ENCODE measurements at places on chromosomes 3 and 15. TPM values are rescaled to one million over a fixed set of nuclear protein-coding genes. Genes with fewer than 3 reads are reported as not detected.

The SERINC4 gene
- polyA plus RNA-seq: 0.05 TPM

The ALPK3 gene
- polyA plus RNA-seq: 0.16 TPM

The RPL29 gene
- 3,642 TPM for polyA plus RNA-seq

The DZIP3 gene
- polyA plus RNA-seq: 9.2 TPM

The SPINT1 gene
- 0.58 TPM for polyA plus RNA-seq

The RARRES1 gene
- polyA plus RNA-seq: 0.11 TPM

The CGNL1 gene
- polyA plus RNA-seq: 0.23 TPM

The PP2D1 gene
- not detected for polyA plus RNA-seq

The IGDCC3 gene
- 0.43 TPM for polyA plus RNA-seq

The PRSS50 gene
- not detected for polyA plus RNA-seq

The CYP8B1 gene
- not detected for polyA plus RNA-seq

The ASTE1 gene
- polyA plus RNA-seq: 4.4 TPM

The SLC9C1 gene
- not detected for polyA plus RNA-seq

The FBXL22 gene
- 0.10 TPM for polyA plus RNA-seq

The TGFBR2 gene
- 58.9 TPM for polyA plus RNA-seq

The CADPS gene
- 7.3 TPM for polyA plus RNA-seq

The ZMYND10 gene
- polyA plus RNA-seq: 0.83 TPM

The MKRN2OS gene
- not detected for polyA plus RNA-seq

DNA sequence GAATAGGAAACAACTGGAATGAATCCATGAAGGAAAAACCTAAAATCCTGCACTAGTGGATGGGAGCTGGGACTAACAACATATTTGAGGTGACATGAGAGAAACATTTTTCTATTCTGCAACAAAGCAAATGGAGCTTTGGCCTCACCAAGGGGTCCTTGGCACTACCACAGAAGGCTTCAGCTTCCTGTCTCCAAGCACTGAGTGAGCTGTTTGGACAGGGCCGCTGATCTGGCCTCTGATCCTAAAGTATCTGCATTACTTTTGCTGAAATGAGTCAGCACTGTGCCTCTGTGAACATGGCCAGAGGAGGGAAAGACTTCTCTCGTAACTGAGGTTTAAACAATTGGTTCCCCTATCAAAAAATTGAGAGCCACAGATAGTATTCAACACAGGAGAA is 9.0 kb downstream of the ARPP21 start:
- DNase-seq: no peak

GRCh38 chr15:28101983-28102441 is 2.9 kb upstream of the OCA2 start:
- DNase-seq: no peak

GRCh38 chr15:90402223-90402622 is 14.2 kb downstream of the IQGAP1 start:
- no peak for DNase-seq

DNA sequence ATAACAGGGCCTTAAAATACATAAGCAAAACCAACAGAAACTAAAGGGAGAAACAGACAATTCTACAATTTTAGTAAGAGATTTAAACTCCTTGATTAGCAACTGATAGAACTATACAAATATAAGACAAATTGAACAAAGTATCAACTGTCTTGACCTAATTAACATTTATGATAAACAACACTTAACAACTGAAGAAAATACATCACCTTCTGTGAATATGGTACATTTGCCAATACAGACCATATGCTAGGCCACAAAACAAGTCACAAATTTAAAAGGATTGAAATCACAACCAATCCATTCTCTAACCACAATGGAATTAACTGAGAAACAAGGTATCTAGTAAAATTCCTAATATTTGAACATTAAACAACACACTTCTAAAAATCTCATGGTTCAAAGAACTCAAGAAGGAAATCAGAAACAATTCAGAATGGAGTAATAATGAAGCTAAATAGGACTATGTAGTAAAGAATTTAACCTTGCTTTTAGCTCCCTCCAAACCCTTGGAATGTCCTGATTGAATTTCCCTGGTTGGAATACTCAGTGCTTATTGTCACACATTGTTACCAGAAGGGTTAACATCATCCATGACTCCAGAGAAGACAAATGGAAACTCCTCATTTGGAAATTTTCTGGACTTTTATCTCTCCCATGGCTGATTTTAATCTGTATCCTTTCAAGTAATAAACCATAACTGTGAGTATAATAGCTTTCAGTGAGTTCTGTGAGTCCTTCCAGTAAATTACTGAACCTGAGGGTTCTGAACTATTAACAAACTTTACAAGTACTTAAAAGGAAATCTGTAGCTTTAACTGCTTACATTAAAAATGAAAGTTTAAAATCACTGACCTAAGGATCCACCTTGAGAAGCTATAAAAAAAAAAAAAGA is 88.8 kb downstream of the DLG1 start:
- no peak for DNase-seq

DNA sequence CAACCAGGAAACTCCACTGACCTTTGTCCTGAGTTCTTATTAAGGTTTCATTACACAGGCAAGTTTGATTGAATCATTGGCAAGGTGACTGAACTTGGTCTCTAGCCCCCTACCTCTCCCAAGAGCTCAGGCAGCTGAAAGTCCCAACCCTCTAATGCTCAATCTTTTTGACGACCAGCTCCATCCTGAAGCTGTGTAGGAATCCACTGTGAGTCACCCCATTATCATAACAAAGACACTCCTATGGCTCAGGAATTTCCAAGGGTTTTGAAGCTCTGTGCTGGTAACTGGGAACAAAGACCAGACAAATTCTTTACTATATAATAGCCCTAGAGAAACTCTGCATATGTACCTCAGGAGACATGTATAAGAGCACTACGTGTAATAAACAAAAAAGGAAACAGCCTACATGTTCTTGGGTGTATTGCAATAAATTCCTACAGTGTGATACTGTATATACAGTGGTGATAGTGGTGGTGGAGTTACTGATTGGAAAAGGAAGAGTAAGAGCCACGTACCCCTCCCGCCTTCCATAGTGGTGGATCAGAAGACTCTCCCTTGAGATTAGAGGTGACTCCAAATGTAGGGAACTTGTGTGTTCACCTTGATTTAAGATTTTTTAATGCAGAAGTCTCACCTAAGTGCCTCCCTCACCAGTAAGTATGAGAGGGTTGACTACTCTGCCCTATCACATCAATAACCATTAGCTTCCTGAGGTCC is 116.6 kb downstream of the ST8SIA2 start:
- DNase-seq: no peak

GRCh38 chr3:33704891-33705290 is 13.2 kb downstream of the CLASP2 start:
- no peak for DNase-seq

- DNase-seq: no peak
Measured at GRCh38 chr3:153138276-153139210, 23.5 kb upstream of the RAP2B start.

- no peak for DNase-seq
Measured at GRCh38 chr3:70766301-70766700, 453.9 kb upstream of the MDFIC2 start.

- no peak for DNase-seq
Measured at GRCh38 chr15:73346735-73347312, 21.9 kb downstream of the HCN4 start.

DNA sequence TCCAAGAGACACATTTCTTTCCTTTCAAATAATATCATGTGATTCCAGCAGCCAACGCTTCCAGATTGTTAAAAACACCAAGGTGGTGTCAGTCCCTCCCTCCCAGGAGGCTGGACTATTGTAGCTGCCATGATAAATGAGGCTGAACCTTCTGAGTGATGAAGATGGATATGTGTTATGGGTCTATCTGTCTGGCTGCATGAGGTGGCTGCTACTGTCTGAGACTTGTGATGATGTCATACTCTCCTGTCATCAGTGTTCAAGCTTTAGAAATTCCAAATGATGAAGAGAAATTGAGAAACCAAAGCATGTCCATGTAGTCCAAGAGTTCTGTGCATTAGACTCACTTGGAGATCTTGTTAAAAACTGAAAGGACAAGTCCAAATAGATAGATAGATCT is 683.0 kb downstream of the NTRK3 start:
- no peak for DNase-seq

GRCh38 chr3:14141602-14142341 is 16.9 kb downstream of the TMEM43 start:
- no peak for DNase-seq

- DNase-seq: no peak
Measured at GRCh38 chr3:98875535-98875934, 26.0 kb downstream of the DCBLD2 start.

GRCh38 chr15:69685512-69686452 is 233.2 kb downstream of the RPLP1 start:
- no peak for DNase-seq

GRCh38 chr3:23594894-23595670 is 210.7 kb upstream of the UBE2E1 start:
- DNase-seq: no peak

DNA sequence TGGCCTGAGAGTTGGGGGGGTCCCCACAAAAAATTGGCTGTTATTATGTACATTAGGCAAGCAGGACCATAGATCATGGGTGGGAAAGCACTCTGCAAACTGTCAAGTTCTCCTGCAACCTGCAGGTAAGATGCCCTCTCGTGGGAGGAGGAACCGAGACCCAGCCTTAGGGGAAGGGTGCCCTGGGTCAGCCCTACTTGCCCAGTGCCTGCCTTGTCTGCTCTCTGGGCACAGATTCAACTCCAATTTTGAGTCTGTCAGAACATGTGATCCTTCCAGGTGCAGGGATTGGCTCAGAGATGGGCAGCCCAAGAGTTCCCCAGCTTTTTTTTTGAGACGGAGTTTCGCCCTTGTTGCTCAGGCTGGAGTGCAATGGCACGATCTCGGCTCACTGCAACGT is 99.2 kb downstream of the PLXNA1 start:
- DNase-seq: no peak

DNA sequence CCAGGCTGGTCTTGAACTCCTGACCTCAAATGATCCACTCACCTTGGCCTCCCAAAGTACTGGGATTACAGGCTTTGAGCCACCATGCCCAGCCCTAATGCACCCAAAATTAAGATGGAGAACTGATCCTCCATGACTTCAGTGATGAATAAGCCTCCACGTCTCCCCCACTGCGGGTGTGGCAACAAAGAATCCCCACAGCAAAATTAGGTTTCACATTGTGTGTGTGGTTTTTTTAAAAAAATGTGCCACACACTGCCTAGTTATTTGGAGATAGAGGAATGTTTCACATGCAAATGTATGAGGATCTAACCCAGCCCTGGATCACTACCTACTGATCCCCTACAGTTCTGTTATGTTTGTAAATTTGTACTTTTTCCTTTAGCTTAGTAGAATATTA is 17.3 kb downstream of the HDAC11 start:
- no peak for DNase-seq

- no peak for DNase-seq
Measured at GRCh38 chr3:154602241-154602640, 172.3 kb upstream of the GPR149 start.

DNA sequence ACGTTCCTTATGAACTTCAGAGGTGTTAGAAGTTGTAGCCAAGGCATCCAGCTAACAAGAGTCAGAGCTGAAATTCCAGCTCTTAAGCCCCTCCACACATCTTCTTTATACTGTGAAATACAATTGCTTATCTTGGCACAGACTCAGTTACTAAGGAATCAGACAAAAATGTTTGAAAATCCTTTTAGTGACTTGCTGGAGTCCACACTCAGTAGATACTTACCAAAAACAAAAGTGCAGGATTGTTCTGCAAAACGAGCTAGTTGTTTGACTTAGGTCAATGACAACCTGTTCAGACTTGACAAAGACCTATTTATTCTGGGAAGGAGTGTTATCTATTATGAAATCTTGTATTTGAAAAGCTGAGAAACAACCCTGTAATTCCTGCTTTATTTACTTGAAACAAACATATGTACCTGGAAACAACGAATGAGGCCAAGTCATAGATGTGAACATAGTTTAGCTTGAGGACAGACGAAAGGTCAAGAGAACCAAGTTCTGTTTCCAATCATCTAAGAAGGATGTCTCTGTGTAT is 38.5 kb downstream of the B3GNT5 start:
- no peak for DNase-seq

DNA sequence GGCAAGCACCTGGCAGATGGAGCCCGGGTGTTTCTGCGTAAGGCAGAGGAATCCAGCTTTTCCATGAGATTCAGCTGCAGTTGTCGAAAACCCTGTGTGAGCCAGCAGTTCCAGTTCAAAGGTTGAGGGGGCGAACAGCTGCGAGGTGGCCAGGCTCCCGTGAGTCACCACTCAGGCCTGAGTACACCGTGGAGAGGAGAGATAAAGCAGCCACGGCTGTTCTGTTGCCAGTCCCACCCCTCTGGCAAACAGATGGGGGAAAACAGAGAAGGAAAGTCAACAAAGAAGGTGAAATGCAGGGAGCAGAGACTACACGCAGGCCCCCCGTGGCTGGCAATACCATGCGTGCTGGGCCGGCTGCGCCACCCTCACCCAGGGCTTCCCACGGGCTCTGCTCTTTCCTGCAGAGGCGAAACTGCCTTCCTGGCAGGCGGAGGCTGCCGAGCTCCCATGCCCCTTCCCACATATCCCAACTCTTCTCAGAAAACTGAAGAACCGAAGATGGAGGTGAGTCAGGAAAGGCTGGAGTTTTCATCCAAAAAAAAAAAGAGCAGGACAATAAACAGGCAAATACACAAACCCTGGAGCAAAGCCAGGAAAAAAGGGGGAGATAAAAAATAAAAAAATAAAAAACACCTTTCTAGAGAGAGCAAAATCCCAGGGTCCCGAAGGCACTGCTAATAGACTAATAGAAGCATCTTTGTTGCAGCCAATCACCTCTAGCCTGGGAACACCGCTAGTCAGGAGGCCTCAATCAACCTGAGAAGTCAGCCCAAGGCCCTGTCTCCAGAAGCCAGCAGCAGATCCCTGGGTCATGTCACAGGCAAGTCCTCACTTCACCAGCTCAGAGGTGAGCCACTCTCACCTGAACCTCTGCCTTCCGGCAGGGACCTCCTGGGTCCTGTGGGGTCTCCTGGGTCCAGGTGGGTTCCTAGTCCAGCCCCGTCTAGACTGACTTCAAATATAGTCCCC is 37.7 kb downstream of the FAM174B start:
- peak; percentile 79 for DNase-seq

- DNase-seq: no peak
Measured at GRCh38 chr3:4655145-4656045, 162.2 kb downstream of the ITPR1 start.

DNA sequence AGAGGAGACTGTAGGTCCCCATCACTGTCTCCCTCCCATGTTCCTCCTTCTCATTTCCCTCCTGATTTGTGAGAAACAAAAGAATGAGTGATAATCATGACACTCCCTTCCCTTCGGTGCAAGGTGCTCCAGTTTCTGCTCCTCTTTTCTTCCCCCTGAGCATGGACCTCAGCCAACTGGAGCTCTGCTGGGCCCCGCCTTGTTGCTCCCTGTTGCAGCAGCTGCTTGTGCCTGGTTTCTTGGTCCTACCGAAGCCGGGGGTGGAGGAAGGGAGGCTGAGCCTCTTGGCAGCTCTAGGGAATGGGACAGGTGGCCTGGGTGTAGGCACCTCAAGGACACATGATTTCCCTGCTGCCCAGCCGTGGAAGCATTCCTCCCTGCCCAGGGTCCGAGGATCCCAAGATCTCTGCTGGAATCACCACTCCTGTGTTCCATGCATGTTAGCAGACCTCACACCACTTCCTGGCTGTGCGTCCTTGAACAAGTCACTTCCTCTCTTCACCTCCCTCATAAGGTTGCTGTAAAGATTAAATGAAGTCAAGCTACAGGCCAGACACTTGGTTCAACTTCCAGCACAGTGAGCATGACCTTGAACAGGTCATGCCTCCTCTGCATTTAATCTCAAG is 131.6 kb upstream of the ABHD17C start:
- DNase-seq: no peak

- no peak for DNase-seq
Measured at GRCh38 chr15:51076524-51077220, 18.0 kb downstream of the TNFAIP8L3 start.

Measured in SK-N-SH (cell line).